Lower lobe of right lung (tissue), 2 donors: ENCODE measurements at places on chromosomes 4 and X.
A peak's percentile ranks its signal among the peaks of the same experiment; 100 is the strongest.

GRCh38 chr4:5371415-5372190 lies 320.3 kb downstream of the STK32B start:
- DNase-seq = no peak

DNA sequence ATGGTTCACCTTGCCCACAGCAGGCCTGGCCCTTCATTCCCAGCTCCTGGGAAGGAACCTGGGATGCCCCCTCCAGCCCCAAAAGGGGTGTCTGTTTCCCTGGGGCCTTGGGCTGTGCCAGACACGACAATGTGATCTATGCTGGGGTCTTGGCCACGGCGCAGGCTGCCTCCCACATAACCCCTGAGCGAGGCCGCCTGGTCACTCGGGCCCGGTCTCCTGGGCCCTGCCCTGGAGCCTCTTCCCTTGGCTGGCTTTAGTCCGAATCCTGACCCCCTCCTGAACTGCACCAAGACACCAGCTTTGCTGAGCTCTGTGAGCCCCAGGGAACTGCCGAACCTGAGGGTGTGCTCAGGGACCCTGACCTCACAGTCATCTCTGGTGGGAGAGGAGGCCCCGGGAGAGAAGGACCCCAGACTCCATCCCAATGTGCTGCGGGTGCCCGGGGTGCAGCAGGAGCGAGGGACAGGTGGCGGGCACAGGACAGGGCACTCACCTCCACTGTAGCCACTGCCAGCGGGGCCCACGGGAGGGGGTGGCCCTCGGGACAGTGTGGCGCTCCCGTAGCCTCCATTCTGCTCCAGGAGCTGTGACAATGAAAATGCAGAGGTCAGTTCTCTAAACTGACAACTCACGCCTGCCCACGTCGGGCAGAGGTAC lies 42.0 kb downstream of the GAK start:
- no peak for DNase-seq

GRCh38 chr4:139243448-139244365 lies 36.3 kb downstream of the MGARP start:
- DNase-seq = no peak

DNA sequence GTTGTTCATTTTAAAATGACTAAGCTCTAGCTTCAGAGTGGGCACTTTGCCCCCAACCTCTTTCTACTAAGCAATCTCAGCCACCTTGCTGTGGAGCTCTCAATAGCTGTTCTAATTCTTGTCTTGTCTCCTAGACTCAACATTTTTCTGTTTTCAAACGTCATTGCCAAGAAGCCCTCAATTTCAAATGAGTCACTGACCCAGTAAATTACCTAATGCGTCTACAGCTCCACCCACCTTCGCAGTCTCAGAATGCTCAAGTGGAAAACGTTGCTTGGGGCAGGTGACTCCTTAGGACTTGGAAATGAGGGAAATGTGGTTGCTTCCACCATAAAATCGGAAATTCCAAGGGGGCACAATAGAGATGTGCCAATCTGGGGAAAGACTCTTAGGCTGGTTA lies 59.0 kb downstream of the ING2 start:
- DNase-seq = no peak

DNA sequence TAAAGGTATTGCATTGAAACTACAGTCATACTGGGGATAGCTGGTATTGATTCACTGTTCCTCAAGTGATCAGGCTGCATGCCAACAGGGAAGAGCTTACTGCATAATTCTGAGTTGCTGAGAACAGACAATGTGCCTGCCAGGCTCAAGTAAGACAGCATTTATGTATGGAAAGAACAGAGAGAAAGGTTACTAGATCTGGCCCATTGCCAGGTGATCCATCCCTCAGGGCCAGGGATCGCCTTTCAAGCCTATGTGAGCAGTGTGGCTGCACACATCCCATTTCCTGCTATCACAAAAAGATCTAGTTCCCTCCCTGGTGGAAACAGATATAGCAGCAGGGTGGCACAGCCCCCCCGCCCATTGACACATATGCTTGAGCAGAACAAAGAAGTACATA lies 254.0 kb downstream of the TMA16 start:
- no peak for DNase-seq

DNA sequence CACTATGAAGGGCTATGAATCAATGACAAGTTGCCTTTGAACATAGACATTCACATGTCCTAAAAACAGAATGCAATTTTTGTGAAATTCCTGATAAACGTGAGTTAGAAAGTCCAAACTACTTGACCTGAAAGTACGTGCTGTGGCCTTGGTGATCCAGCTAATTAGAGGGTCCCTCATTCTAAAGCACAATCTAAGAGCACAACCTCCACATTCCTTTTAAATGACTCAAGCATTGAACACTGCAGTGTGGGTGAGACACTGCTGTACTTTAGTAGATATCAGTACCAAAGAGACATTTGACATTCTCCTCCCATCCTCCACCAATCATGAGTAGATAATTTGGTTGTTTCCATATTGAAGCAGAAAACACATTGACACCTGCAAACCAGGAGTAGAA lies 73.5 kb downstream of the FAM47B start:
- no peak for DNase-seq

GRCh38 chr4:61070269-61070668 lies 129.9 kb upstream of the ADGRL3 start:
- DNase-seq = no peak

GRCh38 chr4:147987252-147987651 lies 255.4 kb downstream of the ARHGAP10 start:
- DNase-seq = no peak

DNA sequence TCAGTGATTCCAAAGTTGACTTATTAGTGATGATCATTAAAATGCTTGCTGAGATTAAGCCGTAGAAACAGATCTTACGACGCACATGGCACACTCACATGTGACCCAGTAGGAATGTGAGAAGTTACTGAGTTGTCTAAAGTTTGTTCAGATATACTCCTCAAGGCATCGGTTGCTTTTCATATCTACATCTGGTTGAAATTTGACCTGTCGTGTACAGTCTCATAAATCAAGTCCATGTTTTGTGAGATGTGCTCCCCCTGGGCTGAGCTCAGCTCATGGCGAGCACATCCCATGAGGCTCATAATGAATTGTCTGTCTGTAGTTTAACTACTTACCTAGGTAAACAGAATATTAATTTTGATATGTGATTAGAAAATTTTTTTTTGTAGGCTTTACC lies 67.0 kb downstream of the TNIP2 start:
- DNase-seq = no peak

- no peak for DNase-seq
Observed at GRCh38 chrX:9677098-9677739, 88.4 kb downstream of the GPR143 start.

DNA sequence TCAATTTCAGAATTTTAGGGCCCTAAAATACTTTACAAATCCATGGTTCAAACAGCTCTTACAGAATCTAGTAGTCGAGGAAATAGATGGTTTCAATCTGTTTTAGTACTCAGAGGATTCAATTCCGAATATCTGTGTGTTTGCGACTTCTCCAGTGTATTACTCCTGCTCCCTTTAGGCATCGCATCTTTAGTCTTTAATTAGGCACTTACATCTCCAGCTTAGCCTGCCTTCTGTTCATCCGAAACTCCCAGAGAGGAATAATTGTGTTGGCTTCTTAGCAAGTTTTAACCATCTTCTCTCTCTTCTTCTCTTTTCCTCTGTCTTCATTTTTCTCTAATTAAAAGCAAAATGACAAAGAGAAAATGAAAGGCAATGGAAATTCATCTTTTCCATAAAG lies 1901.3 kb upstream of the TENM3 start:
- DNase-seq = no peak

GRCh38 chr4:125316791-125317524 lies 2.2 kb downstream of the FAT4 start:
- peak; percentile 55 for DNase-seq

DNA sequence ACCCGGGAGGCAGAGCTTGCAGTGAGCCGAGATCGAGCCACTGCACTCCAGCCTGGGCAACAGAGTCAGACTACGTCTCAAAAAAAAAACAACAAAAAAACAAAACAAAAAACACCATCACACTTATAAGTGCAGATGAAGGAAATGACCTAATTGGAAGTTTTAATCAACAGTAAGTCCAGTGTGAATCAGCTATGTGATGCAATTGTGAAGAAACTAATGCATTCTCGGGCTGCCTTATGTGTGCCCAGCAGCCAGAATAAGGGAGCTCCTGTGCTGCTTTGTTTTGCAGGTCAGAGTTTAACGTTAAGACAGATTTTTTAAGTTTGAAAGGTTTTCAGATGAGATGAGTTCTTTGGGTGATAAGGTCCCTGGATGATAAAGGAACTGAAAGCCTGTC lies 10.8 kb downstream of the DAPP1 start:
- no peak for DNase-seq

DNA sequence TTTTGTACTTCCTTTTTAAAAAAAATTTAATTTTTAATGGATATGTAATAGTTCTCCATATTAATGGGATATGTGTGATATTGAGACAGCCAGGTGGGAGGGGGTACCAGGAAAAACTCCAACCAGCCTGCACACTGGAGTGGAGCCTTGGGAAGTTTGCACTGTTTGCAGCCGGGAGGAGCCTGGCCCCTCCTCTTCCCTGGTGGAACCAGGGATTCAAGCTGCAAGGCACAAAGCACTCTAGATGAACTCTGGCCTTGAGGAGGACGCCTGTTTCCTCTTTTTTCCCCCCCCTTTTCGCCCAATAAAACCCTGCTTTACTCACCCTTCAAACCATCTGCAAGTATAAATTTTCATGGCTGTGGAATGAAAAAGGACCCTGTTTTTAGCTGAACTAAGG lies 48.2 kb upstream of the GC start:
- DNase-seq = no peak

GRCh38 chr4:137432446-137433311 lies 99.6 kb downstream of the PCDH18 start:
- DNase-seq = no peak

- DNase-seq = no peak
Observed at GRCh38 chr4:151922811-151923210, 162.0 kb upstream of the GATB start.

DNA sequence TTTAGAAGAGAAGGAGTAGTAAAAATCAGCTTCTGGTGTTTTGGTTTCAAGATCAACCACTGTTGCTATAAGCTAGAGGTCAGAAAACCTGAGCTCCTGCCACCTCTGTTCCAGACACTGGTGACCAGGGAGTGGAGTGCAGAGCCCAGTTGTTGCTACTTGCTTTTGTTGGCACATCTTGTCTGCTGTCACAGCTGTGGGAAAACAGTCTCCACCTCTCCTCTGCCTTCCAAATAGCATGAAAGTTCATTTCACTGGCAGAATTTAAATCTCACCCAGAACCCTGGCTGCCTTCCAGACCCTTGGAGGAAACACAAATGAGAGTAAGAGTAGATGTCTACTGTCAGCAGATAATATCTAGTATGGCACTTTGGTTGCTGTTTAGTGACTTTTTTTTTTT lies 297.5 kb upstream of the KLF3 start:
- no peak for DNase-seq

DNA sequence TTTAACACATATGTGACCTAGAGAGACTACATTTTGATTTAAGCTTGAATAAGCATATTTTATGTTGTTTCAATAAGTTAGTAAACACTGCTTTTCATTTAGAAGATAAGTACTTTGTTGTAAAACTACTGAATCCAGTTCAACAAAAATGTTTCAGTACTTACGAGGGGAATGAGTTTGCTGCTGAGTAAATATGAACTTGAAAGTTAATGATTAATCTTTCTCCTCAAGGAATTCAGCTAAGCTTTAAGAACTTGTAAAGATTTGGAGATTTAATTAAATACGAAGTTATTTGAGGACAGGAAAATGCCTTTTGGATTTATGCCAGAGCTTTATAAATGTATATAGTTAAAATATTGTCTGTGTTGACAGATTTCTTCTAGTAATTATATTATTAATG lies 933.0 kb upstream of the LCORL start:
- DNase-seq = no peak

- DNase-seq = no peak
Observed at GRCh38 chr4:99950913-99951254, 809 bp upstream of the H2AZ1 start.

GRCh38 chrX:13761606-13762414 lies 27.3 kb downstream of the OFD1 start:
- no peak for DNase-seq

GRCh38 chr4:131613086-131613823 lies 1535.8 kb upstream of the PCDH10 start:
- DNase-seq = no peak

- no peak for DNase-seq
Observed at GRCh38 chrX:72079607-72080006, 52.1 kb downstream of the RTL5 start.

DNA sequence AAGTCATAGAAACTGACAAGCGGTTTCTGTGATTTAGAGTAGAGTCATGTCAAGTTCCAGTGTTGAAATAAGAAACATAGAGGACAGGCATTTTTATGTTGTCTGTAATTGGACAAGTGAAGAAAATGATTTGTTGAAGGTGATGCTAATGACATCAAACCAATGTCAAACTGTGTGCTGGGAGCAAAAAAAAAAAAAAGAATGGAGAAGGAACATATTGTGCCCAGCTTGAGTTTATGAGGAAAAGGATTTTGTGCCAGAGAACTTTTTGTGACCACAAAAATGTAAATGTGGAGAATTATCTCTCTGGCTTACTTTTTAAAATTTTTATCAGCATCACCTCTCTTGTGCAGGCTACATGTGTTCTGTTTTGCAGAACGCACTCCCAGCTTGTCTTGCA lies 495.7 kb downstream of the RAPGEF2 start:
- no peak for DNase-seq

GRCh38 chr4:116664198-116664597 lies 421.2 kb downstream of the TRAM1L1 start:
- no peak for DNase-seq

- DNase-seq = no peak
Observed at GRCh38 chr4:168516841-168517240, 20.0 kb downstream of the PALLD start.

GRCh38 chrX:373641-374471 lies 12.9 kb downstream of the PPP2R3B start:
- DNase-seq = no peak

GRCh38 chrX:150696866-150697265 lies 3.7 kb downstream of the MTMR1 start:
- DNase-seq = no peak

- DNase-seq = no peak
Observed at GRCh38 chr4:140689623-140690022, 66.6 kb downstream of the TBC1D9 start.

- DNase-seq = no peak
Observed at GRCh38 chr4:40065010-40065409, 8.4 kb downstream of the N4BP2 start.

DNA sequence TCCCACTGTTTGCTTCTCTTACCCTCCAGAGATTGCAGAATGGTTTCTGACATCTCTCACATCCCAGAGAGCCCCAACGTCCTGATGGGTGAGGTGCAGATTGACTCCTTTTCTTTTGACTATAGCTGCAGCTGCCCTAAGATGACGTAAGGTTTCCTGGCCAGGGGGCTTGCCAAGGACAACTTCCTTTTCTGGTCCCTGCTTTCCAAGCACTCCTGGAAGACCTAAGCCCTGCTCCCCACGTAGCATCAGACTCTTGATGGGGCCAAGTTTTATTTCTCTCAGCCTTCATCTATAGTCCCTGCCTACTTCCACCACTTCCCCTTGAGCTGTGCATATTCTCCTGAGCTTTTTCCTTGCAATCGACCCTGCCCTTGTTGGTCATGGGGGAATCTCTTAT lies 497.7 kb downstream of the IDS start:
- DNase-seq = no peak
